ENCODE measurements at places on chromosomes 7 and 10.
A peak's percentile ranks its signal among the peaks of the same experiment; 100 is the strongest.

GRCh38 chr7:93715234-93715633 is 140.7 kb upstream of the CALCR start:
- DNase-seq, result peak; percentile 20

DNA sequence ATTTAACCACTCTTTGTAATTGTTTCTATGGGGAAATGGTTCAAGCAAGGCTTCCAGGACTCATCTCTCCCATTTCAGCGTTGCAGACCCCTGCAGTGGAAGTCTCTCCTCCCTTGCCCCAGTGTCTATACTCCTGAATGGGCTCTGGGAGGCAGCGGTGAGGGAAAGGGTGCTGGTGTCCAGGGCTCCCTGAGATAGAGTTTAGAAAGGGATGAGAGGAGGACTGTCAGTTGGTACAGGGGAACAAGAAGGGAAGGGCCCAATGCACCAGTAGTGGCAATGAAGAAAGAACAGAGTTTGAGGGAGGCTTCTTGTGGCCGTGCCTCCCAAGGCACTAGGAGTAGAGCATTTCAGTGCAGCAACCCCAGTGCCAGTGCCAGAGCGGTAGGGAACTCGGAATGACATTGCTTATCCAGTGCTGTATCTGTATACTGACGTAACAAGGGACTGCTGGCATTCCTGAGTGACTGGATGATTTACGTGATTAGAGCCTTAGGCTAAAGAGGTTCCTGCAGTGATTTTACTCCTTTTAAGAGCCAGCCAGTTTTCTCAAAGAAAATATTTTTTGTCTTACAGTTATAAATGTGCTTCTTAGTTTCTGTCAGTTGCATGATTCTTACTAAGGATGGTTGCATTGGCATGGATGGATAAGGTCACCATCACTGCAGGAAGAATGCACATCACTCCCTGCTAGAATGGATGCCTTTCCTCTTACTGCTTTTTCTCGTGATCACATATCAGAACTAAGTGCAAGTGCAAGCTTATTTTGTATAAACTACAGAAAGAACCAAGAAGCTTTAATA is 28.0 kb downstream of the PRPF18 start:
- no peak for DNase-seq

- DNase-seq, result no peak
Measured at GRCh38 chr10:21572578-21572977, 38.5 kb downstream of the MLLT10 start.

DNA sequence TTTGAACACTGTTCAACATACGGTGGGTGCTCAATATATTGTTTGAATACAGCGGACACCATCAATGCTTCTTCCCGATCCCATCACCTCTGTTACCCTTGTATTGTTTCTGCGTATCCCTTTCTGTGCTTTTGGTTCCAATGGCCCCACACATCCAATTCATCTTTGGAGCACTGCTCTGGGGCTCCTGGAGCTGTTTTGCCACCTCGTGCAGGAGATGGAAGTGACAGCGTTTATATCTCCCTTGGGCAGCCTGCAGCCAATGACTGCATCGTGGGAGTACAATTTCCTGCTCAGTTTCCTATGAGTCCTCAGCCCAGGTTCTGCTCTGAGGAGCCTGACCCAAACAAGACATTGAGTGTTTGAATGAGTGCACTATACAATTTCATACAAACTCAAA is 50.2 kb upstream of the PIK3CG start:
- DNase-seq, result no peak

DNA sequence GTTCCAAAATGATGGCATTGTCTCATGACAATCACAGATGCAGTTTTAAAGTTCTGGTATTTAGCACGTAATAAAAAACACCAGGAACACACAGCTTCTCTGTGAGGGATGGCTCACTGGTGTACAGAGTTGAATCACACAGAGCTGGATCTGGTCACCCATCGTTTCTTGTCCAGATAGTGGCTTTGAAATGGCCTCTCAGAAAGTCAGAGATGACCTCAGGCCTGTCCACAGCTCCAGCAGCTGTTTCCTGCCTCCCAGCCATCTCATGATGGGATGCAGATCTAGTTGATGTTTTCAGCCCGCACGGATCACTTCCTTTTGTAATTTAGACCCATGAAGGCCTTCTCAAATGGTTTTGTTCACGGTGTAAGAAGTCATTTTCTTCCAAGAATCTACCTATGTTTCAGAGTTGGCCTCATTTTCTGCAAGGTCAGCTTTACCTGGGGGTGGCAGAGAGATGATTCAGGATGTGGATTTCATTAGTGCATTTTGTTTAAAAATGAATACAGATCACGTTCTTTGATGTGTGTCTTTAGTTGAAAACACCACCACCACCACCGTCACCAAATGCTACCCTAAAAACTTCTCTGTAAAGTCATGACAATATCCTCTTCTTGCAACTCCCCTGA is 166.2 kb downstream of the SNX10 start:
- no peak for DNase-seq

DNA sequence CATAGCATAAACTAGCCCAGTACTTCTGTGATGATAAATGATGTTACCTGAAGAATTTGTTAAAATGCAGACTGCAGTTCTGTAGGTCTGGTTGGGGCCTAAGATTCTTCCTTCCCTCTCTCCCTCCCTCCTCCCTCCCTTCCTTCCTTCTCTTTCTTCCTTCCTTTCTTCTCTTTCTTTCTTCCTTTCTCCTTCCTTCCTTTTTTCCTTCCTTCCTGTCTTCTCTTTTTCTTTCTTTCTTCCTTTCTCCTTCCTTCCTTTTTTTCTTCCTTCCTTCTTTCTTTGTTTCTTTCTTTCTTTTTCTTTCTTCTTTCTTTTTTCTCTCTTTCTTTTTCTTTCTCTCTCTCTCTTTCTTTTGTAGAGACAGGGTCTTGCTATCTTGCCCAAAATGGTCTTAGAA is 3.7 kb upstream of the SLC25A28 start:
- no peak for DNase-seq

- DNase-seq, result no peak
Measured at GRCh38 chr10:107689323-107689722, 524.8 kb upstream of the SORCS1 start.

DNA sequence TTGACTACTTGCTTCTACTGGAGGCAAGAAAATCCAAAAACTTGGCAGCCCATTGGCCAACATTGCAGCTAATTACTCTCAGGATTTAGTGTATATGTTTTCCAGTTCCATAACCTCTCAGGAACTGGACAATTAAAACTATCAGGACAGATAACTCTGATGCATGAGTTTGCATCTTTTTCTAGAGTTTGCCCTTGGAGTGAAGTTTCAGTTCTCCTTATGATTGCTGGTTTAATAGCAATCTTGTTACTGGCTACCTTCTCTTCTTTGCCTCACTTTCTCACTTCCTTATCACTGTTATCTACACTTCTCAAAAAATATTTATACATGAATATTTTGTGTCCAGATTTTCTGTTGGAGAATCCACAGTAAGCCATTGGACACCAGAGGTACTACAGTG is 735.9 kb downstream of the PCDH15 start:
- no peak for DNase-seq

DNA sequence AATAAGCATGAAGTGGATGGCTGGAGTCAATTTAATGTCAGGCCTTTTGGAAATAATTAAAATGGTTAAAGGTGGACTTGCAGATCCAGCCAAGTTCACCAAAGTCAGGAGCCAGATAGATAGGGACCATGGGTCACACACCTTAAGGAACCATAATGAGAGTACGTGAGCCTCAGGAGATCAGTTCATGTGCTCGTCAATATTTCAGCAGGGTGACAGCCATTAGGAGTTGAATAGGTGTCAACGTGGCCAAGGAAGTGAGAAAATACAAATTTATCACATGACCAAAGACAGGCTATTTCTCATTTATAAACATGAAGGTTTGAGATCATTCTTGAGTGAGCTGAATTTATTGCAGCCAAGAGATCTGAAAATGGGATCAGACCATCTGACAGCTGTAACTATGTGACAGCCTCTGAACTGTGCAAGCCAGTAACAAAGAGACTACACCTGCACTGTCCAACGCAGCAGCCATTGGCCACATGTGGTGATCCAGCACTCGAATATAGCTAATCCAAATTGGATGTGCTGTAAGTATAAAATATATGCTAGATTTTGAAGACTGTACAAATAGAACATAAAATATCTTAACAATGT is 249.7 kb upstream of the PTN start:
- no peak for DNase-seq

- DNase-seq, result no peak
Measured at GRCh38 chr7:13904007-13904406, 85.5 kb downstream of the ETV1 start.

GRCh38 chr10:47412869-47413268 is 28.8 kb upstream of the ZNF488 start:
- no peak for DNase-seq
